ENCODE measurements at places on chromosomes 13 and 19. TPM values are rescaled to one million over a fixed set of nuclear protein-coding genes. Genes with fewer than 3 reads are reported as not detected.

SLC1A6 gene
- total RNA-seq = 0.15 TPM

TPTE2 gene
- total RNA-seq = not detected

DLEU7 gene
- 0.12 TPM for total RNA-seq

ZNF420 gene
- total RNA-seq = 6.1 TPM

INSL3 gene
- total RNA-seq = not detected

ARL11 gene
- 0.08 TPM for total RNA-seq

FXYD7 gene
- not detected for total RNA-seq

CBARP gene
- 0.97 TPM for total RNA-seq

KEAP1 gene
- 33.6 TPM for total RNA-seq

MIA gene
- total RNA-seq = 0.79 TPM

MED16 gene
- total RNA-seq = 33.4 TPM

IRGC gene
- total RNA-seq = not detected

- H3K4me1 ChIP-seq = no peaks in the 10 kb centered on the region
- H3K4me3 ChIP-seq = no peak overlapping the region
- no peak overlapping the region for H3K27ac ChIP-seq
- DNase-seq = no peak
- no peaks in the 10 kb centered on the region for H3K27me3 ChIP-seq
- H3K36me3 ChIP-seq = no peaks in the 10 kb centered on the region
These were observed 16.4 kb downstream of the RCN3 start for GRCh38 chr19:49544154-49544553.

- H3K4me1 ChIP-seq = no peaks in the 10 kb centered on the region
- no peak for DNase-seq
- no peak overlapping the region for H3K27ac ChIP-seq
- H3K4me3 ChIP-seq = no peak overlapping the region
These were observed 30.8 kb downstream of the PIN1 start for GRCh38 chr19:9865732-9866501.

GRCh38 chr19:29779921-29780320, 31.9 kb upstream of the CCNE1 start:
- H3K4me3 ChIP-seq = no peak overlapping the region
- no peak for DNase-seq
- no peak overlapping the region for H3K27ac ChIP-seq
- no peaks in the 10 kb centered on the region for H3K4me1 ChIP-seq
- H3K36me3 ChIP-seq = no peaks in the 10 kb centered on the region
- no peaks in the 10 kb centered on the region for H3K27me3 ChIP-seq

- no peak for DNase-seq
- no peak overlapping the region for H3K27ac ChIP-seq
These were observed 87.9 kb downstream of the URI1 start for GRCh38 chr19:30029721-30030510.

GRCh38 chr19:47776568-47776967, 1.9 kb upstream of the SELENOW start:
- no peaks in the 10 kb centered on the region for H3K36me3 ChIP-seq
- H3K27me3 ChIP-seq = no peaks in the 10 kb centered on the region
- H3K4me1 ChIP-seq = no peaks in the 10 kb centered on the region
- no peak overlapping the region for H3K27ac ChIP-seq
- DNase-seq = no peak

- no peak overlapping the region for H3K27ac ChIP-seq
- no peaks in the 10 kb centered on the region for H3K36me3 ChIP-seq
- H3K27me3 ChIP-seq = no peaks in the 10 kb centered on the region
These were observed 3.5 kb upstream of the C19orf25 start for GRCh38 chr19:1482361-1483130.

DNA sequence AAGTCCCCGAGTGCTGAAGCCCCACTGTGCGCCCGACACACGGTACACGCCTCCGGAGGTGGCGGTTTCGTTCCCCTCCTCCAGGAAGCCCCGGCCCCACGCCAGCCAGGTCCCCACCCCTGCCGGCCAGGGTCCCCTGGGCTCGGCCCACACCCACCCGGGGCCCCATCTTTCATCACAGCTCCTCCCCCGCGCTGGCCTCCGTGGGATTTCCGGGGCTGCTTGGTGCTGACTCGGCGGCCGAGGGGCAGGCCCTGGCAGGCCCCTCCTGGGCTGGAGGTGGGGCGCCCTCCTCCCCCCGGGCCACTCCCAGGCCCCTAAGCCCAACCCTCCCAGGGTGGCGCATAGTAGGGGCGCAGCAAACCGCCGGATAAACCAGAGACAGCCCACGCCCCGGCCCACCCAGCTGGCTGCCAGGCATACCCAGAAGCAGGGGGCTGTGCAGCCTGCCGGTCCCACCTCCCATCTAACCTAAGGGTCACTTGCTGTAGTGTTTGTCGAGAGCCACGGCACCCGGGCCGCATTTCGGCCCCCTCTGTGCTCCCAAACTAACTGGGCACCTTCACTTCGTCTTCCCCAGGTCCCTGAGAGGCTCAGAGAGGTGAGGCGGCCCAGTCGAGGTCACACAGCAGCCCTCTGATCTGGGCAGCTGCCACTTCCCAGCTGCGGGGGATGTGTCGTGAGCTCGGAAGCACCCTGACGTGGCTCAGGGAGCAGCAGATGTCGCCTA, 6.6 kb downstream of the ZBTB7A start:
- H3K4me1 ChIP-seq = peaks cover 56% of the 10 kb centered on the region
- H3K4me3 ChIP-seq = no peak overlapping the region
- no peaks in the 10 kb centered on the region for H3K27me3 ChIP-seq
- H3K27ac ChIP-seq = peak overlapping the region; percentile 88

GRCh38 chr19:35038623-35039512, 2.7 kb upstream of the HPN start:
- H3K4me1 ChIP-seq = peaks cover 8% of the 10 kb centered on the region
- no peak overlapping the region for H3K4me3 ChIP-seq
- no peaks in the 10 kb centered on the region for H3K36me3 ChIP-seq
- H3K27ac ChIP-seq = no peak overlapping the region
- no peaks in the 10 kb centered on the region for H3K27me3 ChIP-seq

DNA sequence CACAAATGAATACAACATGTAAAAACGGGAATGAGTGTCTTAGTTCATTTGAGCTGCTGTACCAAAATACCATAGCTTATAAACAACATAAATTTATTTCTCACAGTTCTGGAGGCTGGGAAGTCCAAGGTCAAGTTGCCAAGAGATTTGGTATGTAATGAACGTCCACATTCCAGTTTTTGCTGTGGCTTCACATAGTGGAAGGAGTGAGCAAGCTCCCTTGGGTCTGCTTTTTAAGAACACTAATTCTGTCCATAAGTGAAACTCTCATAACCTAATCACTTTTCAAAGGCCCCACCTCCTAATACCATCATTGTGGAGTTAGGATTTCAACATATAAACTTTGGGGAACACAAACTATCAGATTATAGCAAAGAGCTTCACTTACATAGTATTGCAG, 1189.6 kb downstream of the PCDH9 start:
- no peak overlapping the region for H3K4me3 ChIP-seq
- no peak for DNase-seq
- H3K4me1 ChIP-seq = no peaks in the 10 kb centered on the region

GRCh38 chr13:95341441-95341840, 40.2 kb upstream of the ABCC4 start:
- H3K27me3 ChIP-seq = no peaks in the 10 kb centered on the region
- no peak overlapping the region for H3K27ac ChIP-seq
- no peaks in the 10 kb centered on the region for H3K36me3 ChIP-seq
- DNase-seq = no peak
- no peaks in the 10 kb centered on the region for H3K4me1 ChIP-seq
- H3K4me3 ChIP-seq = no peak overlapping the region

DNA sequence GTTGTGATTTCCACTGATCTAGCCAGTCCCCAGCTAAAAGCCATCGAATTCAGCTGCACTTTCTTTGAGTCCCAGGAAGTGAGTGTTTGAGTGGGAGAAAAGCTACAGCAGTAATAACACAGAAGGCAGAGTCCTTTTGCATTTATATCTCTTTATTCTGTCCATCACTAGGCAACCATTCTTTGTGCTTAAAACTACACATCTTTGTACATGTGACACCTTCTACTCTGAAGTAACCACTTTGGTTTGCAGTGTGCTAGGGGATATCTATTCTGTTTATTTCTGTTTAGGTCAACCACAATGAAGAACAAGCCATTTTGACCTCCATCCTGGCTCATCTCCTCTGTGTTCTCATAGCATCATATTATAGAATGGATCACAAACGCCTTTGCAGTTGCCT, 226.0 kb upstream of the SERP2 start:
- no peak overlapping the region for H3K27ac ChIP-seq
- H3K27me3 ChIP-seq = no peaks in the 10 kb centered on the region
- no peak for DNase-seq
- no peaks in the 10 kb centered on the region for H3K36me3 ChIP-seq
- H3K4me1 ChIP-seq = no peaks in the 10 kb centered on the region

DNA sequence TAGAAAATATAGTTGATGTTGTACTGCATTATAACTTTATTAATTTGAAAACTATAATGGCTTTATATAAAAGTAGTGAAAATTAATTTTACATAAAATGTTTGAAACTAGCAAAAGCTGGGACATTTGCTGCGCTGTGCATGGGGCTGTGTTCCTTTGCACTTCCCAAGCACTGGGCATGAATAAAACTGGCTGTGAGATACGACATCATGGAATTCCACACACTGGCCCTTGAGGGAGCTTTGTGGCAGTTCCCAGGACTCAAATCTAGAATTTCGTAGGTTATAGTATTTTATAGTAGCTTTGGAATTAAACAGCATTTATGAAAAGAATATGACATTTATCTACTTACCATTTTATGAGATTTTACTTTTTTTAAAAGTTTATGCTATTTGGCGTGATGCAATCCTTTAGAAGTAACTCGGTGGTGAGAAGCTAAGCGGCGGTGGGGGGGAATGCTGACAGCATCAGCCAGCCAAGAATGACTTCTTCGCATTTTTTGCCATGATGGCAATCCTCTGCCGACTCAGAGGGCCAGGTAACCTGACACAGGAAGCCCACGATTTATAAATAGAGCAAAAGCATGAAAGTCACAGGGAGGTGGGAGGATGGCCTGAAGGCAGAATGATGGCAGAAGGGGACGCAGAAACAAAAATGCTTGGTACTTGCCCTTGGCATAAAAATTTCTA, 553.5 kb downstream of the MYO16 start:
- no peak overlapping the region for H3K4me3 ChIP-seq
- no peak for DNase-seq
- H3K36me3 ChIP-seq = no peaks in the 10 kb centered on the region
- H3K4me1 ChIP-seq = no peaks in the 10 kb centered on the region
- H3K27me3 ChIP-seq = no peaks in the 10 kb centered on the region
- no peak overlapping the region for H3K27ac ChIP-seq

GRCh38 chr13:35814605-35815011, 316.6 kb downstream of the DCLK1 start:
- no peaks in the 10 kb centered on the region for H3K36me3 ChIP-seq
- H3K27me3 ChIP-seq = no peaks in the 10 kb centered on the region
- DNase-seq = no peak
- no peaks in the 10 kb centered on the region for H3K4me1 ChIP-seq
- H3K4me3 ChIP-seq = no peak overlapping the region
- no peak overlapping the region for H3K27ac ChIP-seq

- H3K4me1 ChIP-seq = no peaks in the 10 kb centered on the region
- no peak overlapping the region for H3K4me3 ChIP-seq
- DNase-seq = no peak
- H3K27ac ChIP-seq = no peak overlapping the region
These were observed 17.5 kb downstream of the ELAVL3 start for GRCh38 chr19:11463391-11463790.

- H3K4me1 ChIP-seq = no peaks in the 10 kb centered on the region
- DNase-seq = no peak
- no peak overlapping the region for H3K4me3 ChIP-seq
- no peak overlapping the region for H3K27ac ChIP-seq
- H3K36me3 ChIP-seq = no peaks in the 10 kb centered on the region
These were observed 87.6 kb upstream of the MBNL2 start for GRCh38 chr13:97134364-97135095.

DNA sequence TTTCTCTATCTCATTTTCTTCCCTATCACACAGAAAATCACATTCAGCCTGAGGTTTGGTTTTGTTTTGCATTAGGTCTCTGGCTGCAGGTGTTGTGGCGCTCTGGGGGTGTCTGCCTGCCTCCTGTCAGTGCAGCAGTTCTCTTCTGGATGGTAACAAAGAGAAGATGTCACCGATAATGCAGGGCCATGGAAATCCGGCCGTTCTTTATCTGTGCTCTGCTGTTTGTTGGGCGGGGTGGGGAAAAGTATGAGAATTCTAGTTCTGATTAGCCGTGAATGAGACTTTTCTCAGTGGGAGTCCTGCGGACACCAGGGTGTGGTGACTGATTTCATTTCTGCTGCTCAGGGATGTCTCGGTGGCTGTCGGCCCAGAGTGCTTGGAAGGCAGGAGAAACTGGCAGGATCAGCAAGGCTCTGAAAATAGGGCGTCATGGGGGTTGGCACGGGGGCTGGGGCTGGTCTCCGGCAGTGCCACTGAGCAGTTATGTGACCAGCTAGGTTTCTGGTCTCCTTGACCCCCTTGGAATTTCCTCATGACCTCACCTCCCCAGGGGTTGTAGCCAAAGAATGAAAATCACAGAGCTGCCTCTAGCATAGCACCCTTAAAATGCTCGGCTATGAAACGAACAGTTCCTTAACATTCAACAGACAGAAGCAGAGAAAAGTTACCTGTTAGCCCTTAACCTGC, 5.0 kb downstream of the RNF113B start:
- no peaks in the 10 kb centered on the region for H3K36me3 ChIP-seq
- no peaks in the 10 kb centered on the region for H3K27me3 ChIP-seq
- H3K27ac ChIP-seq = peak overlapping the region; percentile 67
- no peak for DNase-seq
- H3K4me1 ChIP-seq = peaks cover 20% of the 10 kb centered on the region

DNA sequence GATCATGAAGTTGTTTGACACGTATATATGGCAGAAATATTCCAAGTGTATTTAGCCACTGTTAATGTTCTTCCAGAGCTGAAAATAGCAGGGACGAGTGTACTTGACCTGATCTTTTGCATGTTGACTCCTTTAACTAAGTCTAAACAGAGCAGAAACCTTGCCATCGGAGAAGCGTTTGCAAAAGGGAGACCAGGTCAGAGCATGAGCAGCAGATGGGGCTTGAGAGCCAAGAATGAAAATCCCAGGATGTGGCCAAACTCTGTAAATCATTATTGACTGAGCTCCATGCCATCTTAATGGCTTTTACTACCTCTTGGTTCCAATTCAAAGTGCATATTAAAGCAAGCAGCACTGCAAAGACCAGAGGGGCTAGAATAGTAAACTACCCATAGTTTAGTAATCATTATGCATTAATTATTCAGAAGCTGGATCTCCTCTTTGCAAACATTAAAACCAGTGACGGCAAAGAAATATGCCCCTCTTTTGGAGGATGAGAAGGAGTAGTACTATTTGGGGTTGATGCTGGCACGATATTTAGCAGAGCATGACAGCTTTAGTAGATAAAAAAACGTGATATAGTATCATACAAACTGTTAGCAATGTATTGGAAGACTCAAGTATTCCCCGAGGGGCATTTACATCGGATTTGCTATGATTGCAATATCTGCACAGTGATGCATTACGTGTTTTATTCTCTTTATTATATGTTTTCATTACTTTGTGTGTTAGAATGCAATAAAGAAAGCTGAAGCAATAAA, 55.7 kb downstream of the FAM216B start:
- H3K36me3 ChIP-seq = no peaks in the 10 kb centered on the region
- peak; percentile 7 for DNase-seq

- H3K27me3 ChIP-seq = no peaks in the 10 kb centered on the region
- no peaks in the 10 kb centered on the region for H3K4me1 ChIP-seq
These were observed 14.6 kb upstream of the RPS15 start for GRCh38 chr19:1423436-1424191.

Data from pancreas (tissue), 10 donors.